Central memory CD4-positive, alpha-beta T cell (primary cell): ENCODE measurements at places on chromosomes 3 and 15.
A peak's percentile ranks its signal among the peaks of the same experiment; 100 is the strongest.

- no peak for DNase-seq
These were observed 108.6 kb downstream of the MEX3B start for GRCh38 chr15:81937189-81937588.

- no peak for DNase-seq
These were observed 6.0 kb upstream of the FNDC3B start for GRCh38 chr3:172033396-172033795.

DNA sequence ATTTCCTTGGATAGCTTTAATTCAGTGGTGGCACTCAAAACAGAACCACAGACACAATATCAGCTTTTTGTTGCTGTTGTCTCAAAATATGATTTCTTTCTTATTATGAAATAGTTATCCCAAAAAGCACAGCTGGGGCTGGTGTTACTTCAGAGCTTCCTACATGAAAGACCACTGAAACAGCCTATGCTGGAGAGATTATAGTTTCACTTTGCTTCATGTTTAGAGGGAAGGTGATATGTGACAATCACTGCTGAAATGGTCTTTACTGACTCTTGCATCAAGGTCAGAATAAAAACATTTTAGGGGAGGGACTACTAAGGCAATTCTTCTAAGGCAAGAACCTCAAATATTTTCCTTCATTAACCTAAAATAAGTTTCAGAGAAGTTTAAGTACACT is 190.7 kb downstream of the TNIK start:
- no peak for DNase-seq

DNA sequence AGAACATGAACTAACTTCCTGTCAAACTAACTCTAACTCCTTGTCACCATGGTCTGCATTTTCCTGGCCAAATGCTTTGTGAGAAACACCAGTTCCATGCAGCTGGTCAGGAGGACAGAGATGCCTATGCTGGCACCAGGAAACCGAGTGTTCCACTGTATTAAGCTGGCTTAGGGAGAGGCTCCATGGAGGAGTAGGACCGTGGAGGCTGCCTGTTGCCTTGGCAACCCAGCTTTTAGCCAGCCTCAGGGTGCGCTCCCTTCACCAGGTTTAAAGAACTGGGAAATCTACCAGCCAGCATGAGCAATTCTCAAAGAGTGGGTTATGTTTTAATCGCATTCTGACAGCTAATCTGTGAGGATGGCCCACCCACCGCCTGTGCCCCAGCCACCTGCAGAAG is 394.1 kb downstream of the OCA2 start:
- DNase-seq = no peak

DNA sequence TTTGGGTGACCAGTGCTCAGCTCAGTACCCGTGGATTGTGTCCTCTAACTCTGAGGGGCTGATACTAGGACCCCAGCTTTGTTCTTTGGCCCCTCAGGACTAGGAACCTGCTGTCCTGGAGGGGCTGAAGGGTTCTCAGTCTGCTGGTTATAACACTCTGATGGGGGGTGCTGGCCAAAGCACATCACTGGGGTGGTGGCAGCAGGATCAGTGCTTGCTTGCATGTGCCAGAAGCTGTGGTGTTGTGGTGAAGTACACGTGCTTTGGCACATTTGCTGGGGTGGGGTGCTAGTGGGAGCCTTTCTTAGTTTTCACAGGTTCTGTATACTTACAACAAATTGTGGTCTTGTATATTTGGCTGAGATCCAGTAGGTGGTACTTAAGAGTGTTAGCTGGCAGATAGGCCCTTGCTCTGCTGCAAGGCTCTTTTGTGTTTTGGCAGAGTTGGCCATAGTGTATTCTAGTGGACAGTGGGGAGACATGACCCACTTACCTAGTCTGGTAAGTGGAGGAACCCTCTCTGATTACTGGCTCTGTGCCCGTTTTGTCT is 344.3 kb downstream of the EDEM1 start:
- no peak for DNase-seq

GRCh38 chr15:55289011-55289745 is 435 bp downstream of the RAB27A start:
- DNase-seq = no peak

GRCh38 chr3:50003216-50003615 is 63.3 kb downstream of the RBM6 start:
- DNase-seq = no peak

- peak; percentile 20 for DNase-seq
These were observed 16.5 kb downstream of the SEMA3G start for GRCh38 chr3:52428151-52429005.

GRCh38 chr15:62901087-62901486 is 141.5 kb upstream of the TPM1 start:
- no peak for DNase-seq
